ENCODE measurements at places on chromosomes 2 and 18.

GRCh38 chr2:195333869-195334268 lies 323.2 kb upstream of the SLC39A10 start:
- no peak for DNase-seq

- DNase-seq: peak; percentile 69
Observed at GRCh38 chr2:127185093-127185492, 35.0 kb downstream of the CYP27C1 start.

- no peak for DNase-seq
Observed at GRCh38 chr2:176134035-176134434, 4.5 kb downstream of the HOXD8 start.

DNA sequence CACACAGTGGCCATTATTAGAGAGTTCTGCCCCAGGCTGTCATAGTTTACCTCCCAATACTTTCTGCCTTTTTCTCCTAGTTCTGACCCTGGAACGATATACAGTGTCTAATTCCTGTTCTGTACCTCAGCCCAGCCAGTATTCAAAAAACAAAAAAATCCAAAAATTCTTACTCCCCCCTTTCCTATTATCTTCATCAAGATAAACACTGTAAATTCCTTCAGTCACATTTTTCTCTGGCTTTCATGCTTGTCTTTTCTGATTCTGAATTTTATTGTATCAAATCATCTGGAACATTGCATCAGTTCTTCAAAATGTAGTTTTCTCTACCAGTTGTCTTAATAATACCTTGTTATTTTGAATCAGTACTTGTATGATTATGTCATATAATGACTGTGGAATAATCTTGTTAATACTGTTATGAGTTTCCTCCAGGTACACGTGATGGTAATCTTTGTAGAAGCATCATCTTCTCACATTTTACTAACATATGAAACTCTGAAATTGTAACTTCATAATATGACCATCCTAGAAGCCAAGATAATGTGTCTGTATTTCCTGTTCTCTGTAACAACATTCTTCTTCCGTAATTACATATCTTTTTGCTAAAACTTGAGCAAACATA lies 79.0 kb upstream of the NOSTRIN start:
- no peak for DNase-seq

DNA sequence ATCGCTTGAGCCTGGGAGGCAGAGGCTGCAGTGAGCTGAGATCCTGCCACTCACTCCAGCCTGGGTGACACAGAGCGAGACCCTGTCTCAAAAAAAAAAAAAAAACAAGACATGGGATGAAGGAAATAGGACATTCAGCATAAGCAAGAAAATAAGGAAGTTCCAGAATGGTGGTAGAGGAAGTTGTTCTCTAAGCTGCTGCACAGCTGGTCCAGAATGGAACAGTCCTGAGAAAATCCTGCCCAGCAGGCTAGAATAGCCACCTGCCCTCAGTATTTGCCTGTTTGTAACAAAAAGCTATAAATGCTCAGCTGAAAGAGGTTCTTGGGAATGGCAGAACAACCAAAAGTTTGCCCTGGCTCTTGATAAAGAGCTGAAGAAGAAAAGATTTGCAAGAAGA lies 11.1 kb upstream of the MAPRE3 start:
- DNase-seq: no peak

DNA sequence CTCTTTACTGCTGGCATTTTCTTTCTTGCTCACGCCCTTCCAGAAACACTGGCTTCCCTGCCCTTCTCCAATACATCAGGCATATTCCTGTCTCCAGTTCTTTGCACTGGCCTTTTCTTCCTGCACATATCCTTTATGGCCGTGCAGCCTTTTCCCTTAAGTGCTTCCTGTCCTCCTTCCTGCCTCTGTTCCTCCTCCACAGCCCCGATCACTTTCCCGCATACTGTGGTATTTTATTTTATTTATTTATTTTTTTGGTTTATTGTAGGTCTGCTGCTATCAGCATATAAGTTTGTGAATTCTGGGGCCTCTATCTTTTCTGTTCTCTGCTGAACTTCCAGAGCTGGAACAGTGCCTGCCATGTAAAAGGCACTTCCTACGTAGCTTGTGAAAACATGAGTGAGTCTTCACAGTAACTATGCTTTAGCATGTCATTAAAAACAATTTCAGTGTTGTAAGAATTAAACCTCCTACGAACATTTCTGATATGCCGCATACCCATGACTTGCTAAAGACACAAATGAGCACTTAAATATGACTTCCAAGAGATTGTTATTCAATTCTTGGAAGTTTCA lies 289.1 kb downstream of the TRIB2 start:
- no peak for DNase-seq

DNA sequence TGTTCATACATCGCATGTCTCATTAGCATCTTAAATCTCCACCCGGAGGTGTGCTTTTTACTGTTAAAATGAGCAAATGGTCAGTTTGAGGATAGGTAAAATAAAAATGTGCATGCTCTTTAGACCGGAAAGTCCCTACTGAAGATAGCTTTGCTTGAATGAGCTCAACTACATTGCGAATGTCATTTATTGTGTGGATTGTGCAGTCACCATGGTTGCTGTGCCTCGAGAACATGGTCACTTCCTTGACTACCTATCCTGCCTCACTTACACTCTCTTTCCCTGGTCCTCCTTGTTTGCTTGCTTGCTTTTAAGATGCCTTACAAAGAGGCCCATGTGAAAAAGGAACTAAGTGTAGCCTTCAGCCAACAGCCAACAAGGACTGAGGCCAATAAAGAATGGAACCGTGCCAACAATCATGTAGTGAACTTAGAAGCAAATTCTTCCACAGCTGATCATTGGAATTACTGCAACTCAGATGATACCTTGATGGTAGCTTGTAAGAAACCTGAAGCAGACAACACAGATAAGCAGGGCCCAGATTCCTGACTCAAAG lies 72.2 kb upstream of the BARD1 start:
- DNase-seq: no peak

- no peak for DNase-seq
Observed at GRCh38 chr2:43946685-43947084, 49.1 kb downstream of the LRPPRC start.

Measured in spleen (tissue), 13 donors.